Epithelial cell of proximal tubule (primary cell): ENCODE measurements at places on chromosomes 13 and 19.
A peak's percentile ranks its signal among the peaks of the same experiment; 100 is the strongest.

GRCh38 chr13:50366488-50367174 lies 351.4 kb downstream of the KCNRG start:
- DNase-seq: no peak

- DNase-seq: no peak
Observed at GRCh38 chr13:106087201-106087600, 448.3 kb downstream of the EFNB2 start.

DNA sequence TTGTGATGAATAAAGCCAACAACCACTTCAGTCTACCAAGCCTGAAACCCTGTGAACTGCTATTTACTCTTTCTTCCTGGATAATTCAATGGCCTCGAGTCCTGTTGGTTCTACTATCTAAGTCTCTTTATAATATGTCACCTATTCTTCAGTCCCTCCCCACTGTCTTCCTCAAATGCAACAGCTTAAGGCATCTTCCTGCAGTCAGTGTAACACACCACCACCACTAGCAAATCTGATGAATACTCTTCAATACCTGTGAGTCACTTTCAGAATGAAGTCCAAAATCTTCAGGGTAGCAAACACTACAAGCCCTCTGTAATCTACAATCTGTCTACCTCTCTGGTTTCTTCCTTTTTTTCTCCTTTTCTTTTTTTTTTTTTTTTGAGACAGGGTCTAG lies 32.9 kb downstream of the ZDHHC20 start:
- DNase-seq: no peak

- no peak for DNase-seq
Observed at GRCh38 chr13:99800011-99800410, 171.6 kb downstream of the ZIC5 start.

GRCh38 chr13:103799028-103799427 lies 732.8 kb upstream of the SLC10A2 start:
- DNase-seq: no peak

DNA sequence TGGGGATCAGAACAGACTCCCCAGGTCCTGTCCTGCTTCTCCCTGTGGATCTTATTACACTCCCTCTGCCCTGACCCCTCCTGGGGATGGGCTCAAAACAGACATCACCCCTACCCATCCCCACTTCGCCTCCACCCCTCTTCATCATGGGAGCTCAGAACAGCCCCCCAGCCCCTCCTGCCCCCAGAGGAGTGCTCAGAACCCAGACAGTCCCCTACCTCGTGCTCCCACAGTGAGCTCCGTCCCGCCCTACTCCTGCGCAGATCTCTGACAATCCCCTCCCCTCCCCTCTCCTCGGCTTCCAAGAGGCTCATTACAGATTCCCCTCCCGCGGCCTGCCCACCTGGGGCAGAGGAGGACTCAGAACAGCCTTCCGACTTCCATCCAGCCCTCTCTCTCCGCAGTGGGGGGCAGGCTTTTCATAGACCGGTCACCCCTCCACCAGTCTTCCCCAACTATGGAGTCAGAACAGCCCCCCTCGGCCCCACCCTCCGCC lies 6.1 kb downstream of the NXNL1 start:
- no peak for DNase-seq

DNA sequence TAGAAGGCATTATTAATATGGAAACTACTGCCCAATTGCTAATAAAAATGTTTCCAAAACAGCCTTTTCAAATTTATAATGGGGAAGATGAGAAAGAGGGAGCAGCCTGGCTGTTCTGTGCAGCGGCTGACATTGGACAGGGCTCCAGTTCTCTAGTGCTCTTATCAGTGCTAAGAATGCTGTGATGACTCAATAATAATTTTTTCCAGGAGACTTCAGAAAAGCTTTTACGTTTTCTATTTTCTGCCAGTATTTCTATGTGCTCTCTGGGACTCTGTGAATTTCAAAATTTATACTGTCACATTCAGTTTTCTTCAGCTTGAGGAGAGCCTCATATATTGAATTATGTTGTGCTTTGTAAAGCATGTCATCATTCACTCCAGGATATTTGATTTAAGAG lies 209.6 kb downstream of the VWA8 start:
- no peak for DNase-seq

DNA sequence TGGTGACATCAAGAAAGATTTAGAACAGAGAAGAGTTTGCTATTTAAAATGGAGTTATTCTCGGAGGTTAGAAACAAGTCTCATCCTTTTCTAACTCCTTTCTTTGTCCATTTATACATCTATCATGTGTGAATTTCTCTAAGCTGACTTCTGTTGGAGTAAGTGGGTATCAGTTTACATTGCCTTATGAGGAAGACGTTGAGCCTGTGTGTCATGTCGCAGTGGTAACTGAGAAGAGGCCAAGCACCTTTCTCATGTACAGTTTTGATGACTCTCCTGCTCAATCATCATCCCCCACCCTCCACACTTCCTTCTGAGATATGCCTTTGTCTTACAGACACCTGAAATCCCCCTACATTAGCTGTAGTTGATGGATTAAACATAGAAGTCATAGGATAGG lies 624.8 kb downstream of the LIG4 start:
- no peak for DNase-seq

DNA sequence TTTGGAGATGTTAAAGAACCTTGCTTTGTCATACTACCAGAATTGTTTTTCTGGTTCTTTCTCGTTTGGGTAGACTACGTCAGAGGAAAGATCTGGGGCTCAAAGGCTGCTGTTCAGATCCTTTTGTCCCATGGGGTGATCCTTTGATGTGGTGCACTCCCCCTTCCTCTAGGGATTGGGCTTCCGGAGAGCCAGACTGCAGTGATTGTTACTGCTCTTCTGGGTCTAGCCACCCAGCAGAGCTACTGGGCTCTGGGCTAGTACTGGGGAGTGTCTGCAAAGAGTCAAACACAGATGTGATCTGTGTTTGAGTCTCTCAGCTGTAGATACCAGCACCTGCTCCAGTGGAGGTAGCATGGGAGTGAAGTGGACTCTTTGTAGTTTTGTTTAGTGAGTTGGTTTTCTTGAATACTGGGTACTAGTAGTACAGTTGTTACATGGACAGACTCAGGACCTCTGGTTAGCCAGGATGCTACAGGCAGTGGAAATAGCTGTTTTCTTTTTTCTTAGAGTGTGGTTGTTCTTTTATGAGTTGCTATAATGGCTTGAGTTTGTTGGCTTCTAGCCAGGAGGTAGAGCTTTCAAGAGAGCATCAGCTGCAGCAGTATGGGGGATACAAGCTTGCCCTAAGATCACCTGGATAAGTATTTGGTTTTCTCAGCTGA lies 34.4 kb downstream of the DNAJC15 start:
- no peak for DNase-seq

- DNase-seq: peak; percentile 1
Observed at GRCh38 chr19:42563352-42564210, 31.1 kb downstream of the CEACAM8 start.

DNA sequence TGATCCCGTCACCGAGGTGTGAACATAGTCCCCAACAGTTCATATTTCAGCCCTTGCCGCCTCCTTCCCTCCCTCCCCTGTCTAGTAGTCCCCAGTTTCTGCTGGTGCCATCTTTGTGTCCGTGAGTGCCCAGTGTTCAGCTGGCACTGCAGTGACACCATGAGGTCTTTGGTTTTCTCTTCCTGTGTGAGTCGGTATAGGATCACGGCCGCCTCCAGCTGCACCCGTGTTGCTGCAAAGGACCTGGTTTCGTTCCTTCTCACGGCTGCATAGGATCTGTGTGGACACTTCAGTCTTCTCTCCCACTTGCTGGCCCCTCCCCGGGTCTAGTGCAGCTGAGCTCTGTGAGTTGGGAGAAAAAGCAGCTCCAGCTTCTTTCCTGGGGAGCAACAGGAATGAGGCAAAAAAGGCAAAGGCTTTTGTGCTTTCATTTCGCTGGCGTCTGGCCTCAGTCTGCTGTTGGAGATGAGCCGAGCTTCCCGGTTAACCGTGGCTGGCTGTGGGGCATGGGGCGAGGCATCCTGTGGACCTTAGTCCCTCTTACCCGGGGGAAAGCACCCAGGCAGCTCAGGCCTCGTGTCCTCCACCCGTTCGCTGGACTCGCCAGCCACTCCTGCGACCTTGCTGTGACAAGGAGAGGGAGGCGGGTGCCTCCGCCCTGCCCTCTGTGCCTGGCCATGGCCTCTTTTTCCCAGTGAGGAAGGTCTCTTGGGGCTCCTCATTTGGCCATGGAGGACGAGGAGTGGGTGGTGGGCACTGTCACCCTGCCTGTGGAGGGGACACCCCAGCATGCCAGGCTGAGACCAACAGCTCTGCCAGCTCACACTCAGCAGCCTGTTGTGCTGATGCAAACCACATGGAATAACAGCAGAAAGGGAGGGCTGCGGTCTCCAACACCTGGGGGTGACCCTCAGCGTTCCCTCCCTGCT lies 196.5 kb downstream of the TEX29 start:
- DNase-seq: no peak

DNA sequence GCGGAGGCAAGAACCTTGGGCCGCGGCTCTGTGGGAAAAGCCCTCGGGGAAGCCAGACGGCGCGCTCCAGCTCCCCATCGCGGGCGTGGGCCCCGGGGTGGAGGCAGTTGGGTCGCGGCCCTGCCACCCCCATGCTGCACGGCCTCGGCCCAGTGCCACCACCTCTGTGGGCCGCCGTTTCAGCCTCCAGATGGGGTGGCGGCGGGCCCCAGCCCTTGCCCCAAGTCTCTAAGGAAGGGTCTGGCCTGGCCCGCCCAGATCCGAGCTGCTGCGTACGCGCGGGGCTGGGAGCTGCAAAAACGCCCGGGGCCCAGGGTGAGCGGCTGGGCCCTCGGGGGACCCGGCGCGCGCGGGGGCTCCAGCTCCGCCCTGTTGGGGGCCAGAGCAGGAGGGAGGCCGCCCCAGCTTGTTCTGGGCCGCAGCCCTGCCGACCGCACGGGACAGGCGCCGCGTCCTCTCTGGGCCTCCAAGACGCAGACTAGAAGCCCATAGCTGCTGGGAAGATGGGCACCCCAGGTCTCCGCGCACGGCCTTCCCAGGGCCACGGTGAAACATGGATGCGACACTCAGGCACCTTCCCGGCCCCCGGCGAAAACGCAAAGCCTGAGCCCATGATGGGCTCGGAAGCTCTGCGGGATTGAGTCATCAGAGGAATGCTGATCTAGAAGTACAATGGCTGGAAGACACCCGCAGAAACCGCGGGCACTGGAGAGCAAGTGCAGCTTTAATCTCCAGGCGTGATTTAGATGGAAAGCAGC lies 110.1 kb downstream of the KCTD15 start:
- no peak for DNase-seq

GRCh38 chr19:17259934-17260333 lies 4.6 kb downstream of the USHBP1 start:
- no peak for DNase-seq

GRCh38 chr13:21476893-21477472 lies 17.9 kb upstream of the ZDHHC20 start:
- no peak for DNase-seq

GRCh38 chr19:11263726-11264125 lies 1.4 kb upstream of the DOCK6 start:
- no peak for DNase-seq

- DNase-seq: no peak
Observed at GRCh38 chr13:113049521-113049941, 56.1 kb upstream of the F7 start.

DNA sequence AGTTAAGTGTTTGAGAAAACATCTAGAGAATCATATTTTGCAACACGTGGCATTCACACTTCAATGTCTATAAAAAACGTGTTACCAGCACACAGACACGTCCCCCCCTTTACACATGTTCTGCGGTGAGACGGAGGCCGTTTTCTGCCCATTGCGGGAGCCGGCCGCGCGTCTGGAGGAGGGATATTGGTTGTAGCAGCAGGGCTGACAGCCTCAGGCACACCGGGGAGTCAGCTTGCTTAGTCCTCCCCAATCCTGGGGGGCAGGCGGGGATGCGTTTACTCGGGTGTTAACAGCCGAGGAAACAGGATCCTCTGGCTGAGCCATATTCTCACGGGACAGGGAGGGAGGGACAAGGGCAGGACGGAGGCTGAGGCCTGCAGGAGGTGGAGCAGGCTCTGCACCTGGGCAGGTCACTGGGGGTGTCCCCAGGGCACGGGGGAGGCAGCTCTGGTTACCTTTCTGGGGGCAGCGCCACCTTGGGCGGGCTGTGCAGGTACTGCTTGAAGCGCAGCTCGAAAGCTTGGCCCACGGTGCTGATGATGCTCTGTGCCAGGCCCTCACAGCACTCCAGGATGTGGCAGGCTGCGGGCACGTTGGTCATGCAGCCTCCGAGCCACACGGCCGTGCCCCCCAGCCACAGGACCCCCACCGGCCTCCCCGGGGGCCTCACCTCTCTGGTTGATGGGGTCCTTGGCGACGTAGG lies 25.0 kb downstream of the SHC2 start:
- DNase-seq: no peak

GRCh38 chr13:108363666-108364065 lies 94.1 kb downstream of the TNFSF13B start:
- DNase-seq: no peak

GRCh38 chr13:98033277-98034247 lies 80.1 kb downstream of the IPO5 start:
- no peak for DNase-seq

DNA sequence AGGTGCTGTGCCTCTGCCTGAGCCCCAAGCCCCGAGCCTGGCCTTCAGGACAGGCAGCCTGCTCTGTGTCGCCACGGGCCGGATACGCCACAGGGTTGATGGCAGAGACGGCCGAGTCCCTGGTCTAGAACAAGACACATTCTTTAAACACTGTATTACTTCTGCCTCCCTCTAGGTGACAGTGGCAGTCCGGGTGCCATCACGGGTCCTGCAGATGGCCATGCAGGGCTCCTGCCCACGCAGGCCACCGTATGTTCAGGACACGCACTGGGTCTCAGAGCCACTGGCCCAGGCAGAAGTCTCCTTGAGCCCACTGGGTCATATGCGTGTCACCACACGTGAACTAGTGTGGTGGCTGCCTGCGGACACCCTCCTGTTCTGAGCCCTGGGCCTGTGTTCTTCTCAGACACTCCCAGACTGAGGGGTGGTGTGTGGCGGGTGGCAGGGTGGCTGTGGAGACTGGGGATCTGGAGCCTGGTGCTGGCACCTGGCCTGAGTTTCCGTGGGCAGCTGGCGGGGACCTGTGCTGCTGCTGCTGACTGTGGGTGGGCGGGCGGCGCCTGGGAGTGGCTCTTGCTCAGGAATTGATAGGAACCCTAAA lies 4.4 kb downstream of the PLEKHJ1 start:
- no peak for DNase-seq

- no peak for DNase-seq
Observed at GRCh38 chr13:25800523-25800922, 251.3 kb downstream of the SHISA2 start.

DNA sequence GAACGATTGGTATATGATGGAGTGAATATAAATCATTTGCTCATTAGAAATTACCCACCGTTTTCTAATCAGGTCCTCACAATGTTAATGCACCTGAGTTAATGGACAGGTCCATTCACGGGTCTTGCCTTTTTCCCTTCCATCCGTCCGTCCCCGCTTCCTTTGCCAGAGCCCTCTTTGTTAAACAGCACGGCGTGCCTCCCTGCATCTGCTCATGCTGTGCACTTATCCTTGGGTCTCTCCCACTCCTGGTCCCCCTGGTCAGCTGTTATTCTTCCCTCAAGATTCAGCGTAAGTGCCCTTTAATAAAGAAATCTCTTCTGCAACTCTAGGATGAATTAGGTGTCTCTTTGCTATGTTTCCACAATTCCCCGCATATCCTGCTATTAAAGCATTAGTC lies 324.5 kb downstream of the DNAJC15 start:
- no peak for DNase-seq

- no peak for DNase-seq
Observed at GRCh38 chr19:46813839-46814358, 25.5 kb upstream of the SLC1A5 start.
